ENCODE measurements at places on chromosomes 4 and X.

GRCh38 chrX:16028576-16028975, 94.8 kb upstream of the GRPR start:
- no peak for DNase-seq

DNA sequence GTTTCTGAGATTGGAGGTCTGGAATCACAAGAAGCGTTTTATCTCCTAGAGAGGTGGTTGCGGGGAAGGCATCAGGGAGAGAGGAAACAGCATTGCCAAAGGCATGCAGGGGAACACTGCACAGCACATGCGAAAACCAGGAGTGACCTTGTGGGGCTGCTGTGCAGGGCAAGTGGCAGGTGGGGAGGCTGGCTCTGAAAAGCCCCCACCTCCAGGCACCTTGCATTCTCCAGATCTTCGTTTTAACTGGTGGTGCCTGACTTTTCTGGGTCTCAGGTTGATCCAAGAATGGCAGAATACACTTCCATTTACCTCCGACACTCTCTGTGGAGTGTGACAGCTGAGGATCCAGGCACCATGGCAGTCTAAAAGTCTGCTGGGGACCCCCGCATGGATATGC, 209.4 kb upstream of the LEF1 start:
- DNase-seq, result no peak

- no peak for DNase-seq
Measured at GRCh38 chr4:67687636-67688035, 13.3 kb downstream of the UBA6 start.

DNA sequence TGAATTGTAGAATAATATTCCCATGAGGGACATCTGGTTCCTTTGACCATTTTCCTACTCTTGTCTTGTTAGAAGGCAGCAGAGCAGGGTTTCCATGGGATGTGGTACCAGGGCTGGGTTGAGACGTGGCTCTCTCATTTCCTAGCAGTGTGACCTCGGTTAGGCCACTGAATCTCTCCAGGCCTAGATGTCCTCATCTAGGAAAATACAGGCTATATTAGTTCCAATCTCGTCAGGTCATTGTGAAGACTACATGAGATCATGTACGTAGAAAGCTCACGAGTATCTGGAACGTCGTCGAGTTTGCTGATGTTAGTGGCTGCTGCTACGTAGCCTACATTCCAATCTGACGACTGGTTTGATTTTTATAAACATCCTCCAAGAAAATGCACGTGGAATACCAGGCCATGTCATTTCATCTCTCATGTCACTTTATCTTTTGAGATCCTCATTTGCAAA, 278.2 kb upstream of the GATB start:
- no peak for DNase-seq

GRCh38 chr4:10020871-10021652, at the start of gene SLC2A9:
TSS of gene SLC2A9 (minus strand) at chr4:10021497. CDS start at chr4:10021429, 68 bp downstream.
- no peak for DNase-seq

- no peak for DNase-seq
Measured at GRCh38 chr4:115090483-115091075, 22.8 kb downstream of the NDST4 start.

DNA sequence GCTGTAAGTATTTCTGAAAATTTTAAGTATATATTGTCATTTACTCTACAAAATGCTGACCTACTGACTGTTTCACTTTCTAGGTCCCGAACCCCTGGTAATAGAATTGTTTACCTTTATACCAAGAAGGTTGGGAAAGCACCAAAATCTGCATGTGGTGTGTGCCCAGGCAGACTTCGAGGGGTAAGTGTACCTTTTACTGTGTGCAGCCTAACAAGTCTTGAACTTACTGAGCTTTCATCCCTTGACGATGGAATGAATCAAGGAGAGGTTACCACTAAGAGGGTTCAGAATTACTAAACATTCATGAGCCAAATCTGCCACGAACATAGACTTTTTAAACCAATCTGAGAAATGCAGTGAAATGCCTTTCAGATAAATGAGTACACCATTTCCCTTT, 1.6 kb downstream of the RPL34 start:
- no peak for DNase-seq

GRCh38 chr4:33737726-33738125, 2506.6 kb downstream of the ARAP2 start:
- no peak for DNase-seq

DNA sequence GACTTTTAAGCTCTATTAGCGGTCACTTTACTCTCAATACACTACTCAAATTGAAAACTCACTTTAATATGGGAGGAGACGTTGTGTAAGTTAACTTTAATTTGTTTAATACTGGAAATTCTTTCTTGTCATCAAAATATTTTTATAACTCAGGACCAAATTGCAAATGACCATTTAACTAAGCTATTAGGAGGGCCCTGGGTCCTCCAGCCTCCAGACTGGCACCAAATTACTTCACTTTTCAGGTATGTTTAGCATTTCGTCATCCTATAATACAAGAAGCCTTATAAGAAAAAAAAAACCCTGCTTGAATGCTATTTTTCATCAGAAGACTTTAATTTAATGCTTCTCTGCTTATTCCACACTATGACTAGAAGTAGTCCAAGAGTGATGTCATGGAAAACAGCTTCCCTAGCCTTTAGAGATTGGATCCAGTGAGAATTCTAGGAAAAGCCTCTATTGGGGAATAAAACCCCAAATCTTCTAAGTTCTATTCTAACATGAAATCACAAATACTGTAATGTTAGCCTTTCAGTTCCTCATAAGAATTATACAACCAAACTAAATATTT, 6.6 kb downstream of the KLHL15 start:
- no peak for DNase-seq

DNA sequence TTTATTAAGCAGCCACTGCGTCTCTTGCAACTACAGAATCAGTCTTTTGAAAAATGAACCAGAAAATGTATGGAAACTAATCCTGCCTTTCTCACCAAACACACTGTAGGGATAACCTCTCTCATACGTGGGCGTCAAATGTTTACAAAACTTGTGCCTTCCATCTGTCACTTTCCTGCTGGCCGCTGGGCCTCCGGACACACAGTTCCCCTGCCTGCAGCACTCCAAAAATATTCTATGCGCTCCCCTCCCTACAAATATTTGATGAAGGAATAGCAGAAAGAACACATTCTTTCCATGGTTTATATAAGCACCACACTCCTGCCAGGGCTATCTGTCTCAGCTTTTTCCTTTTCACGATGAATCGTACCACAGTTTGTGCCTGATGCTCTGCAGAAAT, 14.9 kb upstream of the CYTL1 start:
- no peak for DNase-seq

- no peak for DNase-seq
Measured at GRCh38 chrX:19740744-19741143, 146.7 kb downstream of the SH3KBP1 start.

DNA sequence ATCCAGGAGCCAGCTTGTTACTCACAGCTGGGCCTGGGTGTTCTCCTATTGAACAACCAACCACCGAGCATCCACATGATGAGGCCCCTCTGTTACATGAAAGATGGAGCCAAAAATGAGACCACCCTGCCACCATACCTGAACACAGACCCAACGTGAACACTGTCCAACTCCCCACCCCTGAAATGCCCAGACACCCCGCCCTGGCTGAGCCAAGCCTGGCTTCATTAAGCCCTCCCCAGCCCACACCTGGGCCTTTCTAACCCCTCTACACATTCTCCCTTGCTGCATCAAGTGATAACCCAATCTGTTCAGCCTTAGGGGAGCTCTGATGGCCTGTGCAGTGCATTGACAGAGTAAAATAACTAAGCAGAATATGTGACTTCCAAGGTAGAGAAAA, 80.7 kb downstream of the EVC start:
- DNase-seq, result no peak

GRCh38 chr4:40995850-40996249, 218.5 kb downstream of the APBB2 start:
- DNase-seq, result no peak

DNA sequence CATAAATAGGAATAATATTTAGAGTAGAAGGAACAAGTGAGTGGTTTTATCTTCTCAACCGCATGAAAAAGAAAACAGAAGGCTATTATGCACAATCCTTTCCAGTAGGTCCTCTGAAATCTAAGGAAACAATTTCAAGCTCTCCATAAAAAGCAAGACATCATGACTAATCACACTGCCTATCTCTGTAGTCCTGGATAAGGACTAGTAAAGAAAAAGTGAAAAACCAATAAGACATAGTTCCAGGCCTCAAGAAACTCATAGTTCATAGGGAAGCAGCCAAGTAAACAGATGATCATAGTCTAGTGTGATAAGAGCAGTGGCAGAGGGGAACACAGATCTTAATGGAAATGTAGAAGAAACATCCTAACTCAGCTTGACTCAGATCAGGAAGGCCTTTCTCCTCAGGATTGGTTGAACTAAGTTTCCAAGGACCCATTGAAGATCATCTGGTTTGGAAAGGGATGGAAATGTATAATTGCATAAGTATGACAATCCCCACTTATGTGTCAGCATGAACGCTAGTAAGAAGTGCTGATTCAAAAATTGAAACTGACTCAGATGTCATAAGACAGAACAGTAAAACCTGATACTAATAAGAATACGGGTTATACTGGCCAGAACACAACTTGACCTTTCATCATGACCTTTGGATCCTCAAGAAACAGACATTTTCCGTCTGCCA, 155.3 kb downstream of the GRIA3 start:
- no peak for DNase-seq

- no peak for DNase-seq
Measured at GRCh38 chr4:182699795-182700194, 217.4 kb downstream of the DCTD start.

- DNase-seq, result no peak
Measured at GRCh38 chr4:146191766-146192458, 16.4 kb downstream of the LSM6 start.

GRCh38 chr4:117770269-117771102, 263.8 kb upstream of the NDST3 start:
- no peak for DNase-seq

DNA sequence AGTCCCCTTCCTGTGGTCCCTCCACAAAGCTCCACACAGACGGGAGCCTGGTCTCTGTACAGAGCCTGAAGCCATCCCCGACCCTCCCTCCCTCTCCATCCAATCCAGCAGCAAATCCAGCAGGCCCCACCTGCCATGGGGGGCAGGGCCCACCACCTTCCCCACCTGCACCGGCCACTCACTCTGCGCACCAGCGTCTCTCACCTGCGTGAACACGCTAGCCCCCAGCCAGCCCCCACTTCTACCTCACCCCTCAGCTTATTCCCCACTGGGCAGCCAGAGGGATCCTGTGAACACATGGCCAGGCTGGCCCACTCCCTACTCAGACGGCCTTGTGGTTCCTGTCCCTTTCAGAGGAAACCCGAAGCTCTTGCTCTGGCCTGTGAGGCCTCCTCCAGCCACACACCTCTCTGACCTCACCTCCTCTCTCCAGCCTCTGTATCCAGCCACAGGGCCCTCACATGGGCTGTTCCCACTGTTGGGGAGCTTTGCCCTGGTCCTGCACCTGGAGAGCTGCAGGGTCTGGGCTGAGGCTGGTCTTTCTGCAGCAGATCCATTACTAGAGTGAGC, 70.9 kb downstream of the WFS1 start:
- DNase-seq, result no peak

GRCh38 chrX:17237146-17237545, 137.9 kb upstream of the NHS start:
- no peak for DNase-seq

DNA sequence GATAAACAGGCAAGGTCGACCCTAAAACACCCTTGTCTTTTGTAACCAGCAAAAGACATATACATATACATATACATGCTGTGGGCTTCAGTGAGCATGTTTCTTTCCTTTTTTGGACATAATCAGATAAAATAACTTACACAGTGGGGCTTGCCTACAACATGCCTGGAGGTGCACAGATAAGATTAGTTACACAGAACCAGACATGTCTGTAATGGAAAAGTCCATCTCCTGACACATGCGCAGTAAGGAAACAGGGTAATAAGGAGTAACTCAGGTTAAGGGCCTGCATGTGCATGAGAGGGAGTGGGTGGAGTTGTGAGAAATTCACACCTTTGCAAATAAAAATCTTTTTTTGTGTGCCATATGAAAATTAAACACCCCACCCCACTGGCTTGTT, 3.4 kb downstream of the UGT2A1 start:
- DNase-seq, result no peak

- no peak for DNase-seq
Measured at GRCh38 chr4:142402900-142403299, 443.2 kb downstream of the INPP4B start.

GRCh38 chr4:85399270-85399669, 75.7 kb upstream of the ARHGAP24 start:
- DNase-seq, result no peak

GRCh38 chr4:168491563-168491962, 5.3 kb upstream of the PALLD start:
- DNase-seq, result no peak

DNA sequence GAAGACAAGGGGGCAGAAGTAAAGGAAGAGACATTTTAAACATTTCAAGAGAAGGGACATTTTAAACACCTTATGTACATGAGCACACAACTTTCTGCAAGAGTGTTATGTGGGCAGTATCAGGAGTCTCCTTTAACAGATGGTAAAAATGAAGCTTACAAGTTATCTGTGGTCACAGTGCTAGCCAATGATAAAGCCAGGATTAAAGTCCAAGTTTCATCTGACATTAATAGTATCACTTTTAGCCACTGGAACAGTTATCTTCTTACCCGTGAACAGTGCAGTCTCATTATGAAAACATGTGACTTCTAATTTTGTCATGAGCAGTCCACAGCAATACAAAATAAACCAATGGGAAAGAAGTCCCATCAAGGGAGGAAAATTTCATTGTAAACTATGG, 627.9 kb upstream of the AGA start:
- no peak for DNase-seq

GRCh38 chr4:11149612-11150259, 279.0 kb downstream of the HS3ST1 start:
- DNase-seq, result no peak

GRCh38 chr4:171924746-171925376, 111.7 kb downstream of the GALNTL6 start:
- no peak for DNase-seq

- no peak for DNase-seq
Measured at GRCh38 chrX:72020788-72021187, 110.1 kb downstream of the NHSL2 start.

- no peak for DNase-seq
Measured at GRCh38 chrX:151359931-151360871, 36.8 kb upstream of the VMA21 start.

DNA sequence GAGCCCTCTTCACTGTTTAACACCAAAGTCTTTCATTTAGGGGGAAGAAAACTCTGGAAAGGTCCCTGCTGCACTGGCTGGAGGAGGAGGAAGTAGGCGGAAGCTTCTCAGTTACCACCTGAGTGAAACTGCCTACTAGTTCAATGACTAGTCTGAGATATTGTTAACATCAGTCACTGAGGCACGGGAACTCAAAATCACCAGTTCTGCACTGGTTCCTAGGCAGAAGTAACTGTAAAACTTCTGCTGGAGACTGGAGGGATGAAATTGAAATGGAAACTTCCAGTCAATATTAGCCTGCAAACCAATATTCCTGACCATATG, 178.3 kb downstream of the SNCA start:
- DNase-seq, result no peak

- no peak for DNase-seq
Measured at GRCh38 chrX:132955690-132956089, 2.7 kb downstream of the HS6ST2 start.

GRCh38 chr4:137599734-137600133, 67.4 kb upstream of the PCDH18 start:
- DNase-seq, result no peak

- no peak for DNase-seq
Measured at GRCh38 chrX:48616576-48616975, 19.3 kb downstream of the WDR13 start.

GRCh38 chrX:107766470-107767150, 9.0 kb downstream of the TSC22D3 start:
- DNase-seq, result no peak

- DNase-seq, result no peak
Measured at GRCh38 chrX:40931921-40932320, 153.3 kb upstream of the USP9X start.

GRCh38 chrX:57871463-57871862, 38.8 kb downstream of the ZXDA start:
- DNase-seq, result no peak
